Heart right ventricle (tissue), 16 donors: ENCODE measurements at places on chromosomes 6 and 20. TPM values are rescaled to one million over a fixed set of nuclear protein-coding genes. Genes with fewer than 3 reads are reported as not detected.

DNA sequence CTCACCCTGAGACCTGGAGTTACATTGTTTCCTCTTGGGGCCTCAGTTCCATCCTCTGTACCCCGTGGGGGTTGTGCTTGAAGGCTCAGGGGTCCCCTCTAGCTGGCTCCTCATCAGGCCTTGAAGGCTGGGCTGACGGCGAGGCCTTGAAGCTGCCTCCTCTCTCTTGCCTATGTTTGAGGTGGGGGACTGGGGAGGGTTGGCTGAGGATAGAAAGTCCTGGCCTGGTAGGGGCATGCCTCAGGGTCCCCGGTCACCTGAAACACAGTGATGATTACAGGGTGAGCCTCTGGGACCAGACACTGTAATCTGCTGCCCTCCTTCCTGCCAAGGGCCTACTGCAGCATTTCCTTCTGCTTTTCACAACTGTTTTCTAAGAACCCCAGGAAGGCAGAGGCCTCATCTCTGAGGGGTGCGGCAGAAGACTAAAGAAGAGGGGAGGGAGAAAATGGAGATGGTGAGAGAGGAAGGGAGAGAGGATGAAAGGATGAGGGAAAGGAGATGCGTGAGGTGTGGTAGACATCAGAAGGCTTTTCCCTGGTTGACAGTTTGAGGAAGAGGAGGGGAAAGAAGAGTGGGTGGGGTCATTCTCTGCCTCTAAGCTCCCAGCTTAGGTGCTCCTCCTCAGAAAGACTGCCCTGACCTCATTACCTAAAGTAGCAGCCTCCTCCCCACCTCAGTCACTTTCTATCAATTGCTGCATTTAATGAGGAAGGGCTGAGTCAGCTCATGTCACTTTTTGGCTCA, 29.7 kb downstream of the VEGFA start:
- H3K4me3 ChIP-seq = no peak overlapping the region
- no peak for DNase-seq
- peaks cover 63% of the 10 kb centered on the region for H3K4me1 ChIP-seq

DNA sequence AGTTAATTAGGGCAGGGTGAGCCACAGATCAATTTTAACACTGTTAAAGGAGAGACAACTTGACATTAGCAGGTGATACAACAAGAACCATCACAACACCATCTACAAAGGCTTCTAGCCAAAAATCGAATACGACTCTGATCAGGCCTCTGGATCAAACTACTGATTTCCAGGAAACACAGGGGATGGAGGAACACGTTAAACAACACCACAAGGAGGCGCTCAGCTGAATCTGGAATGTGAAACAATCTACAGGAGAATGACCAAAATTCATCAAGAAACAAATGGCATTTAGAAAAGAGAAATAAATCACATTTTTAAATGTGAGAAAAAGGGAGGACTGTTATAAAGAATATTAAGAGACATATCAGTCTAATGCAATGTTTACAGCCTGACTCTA, 13.5 kb upstream of the MAFB start:
- no peak for DNase-seq
- no peaks in the 10 kb centered on the region for H3K4me1 ChIP-seq
- H3K4me3 ChIP-seq = no peak overlapping the region
- no peaks in the 10 kb centered on the region for H3K36me3 ChIP-seq
- peaks cover 35% of the 10 kb centered on the region for H3K27me3 ChIP-seq
- H3K27ac ChIP-seq = no peak overlapping the region

- H3K4me1 ChIP-seq = no peaks in the 10 kb centered on the region
- H3K4me3 ChIP-seq = no peak overlapping the region
- no peaks in the 10 kb centered on the region for H3K27me3 ChIP-seq
- H3K27ac ChIP-seq = no peak overlapping the region
- DNase-seq = peak; percentile 3
- H3K36me3 ChIP-seq = no peaks in the 10 kb centered on the region
Observed at GRCh38 chr6:43939281-43940070, 169.5 kb downstream of the VEGFA start.

GRCh38 chr20:53130795-53131194, 158.6 kb downstream of the TSHZ2 start:
- H3K36me3 ChIP-seq = no peaks in the 10 kb centered on the region
- H3K27ac ChIP-seq = no peak overlapping the region
- DNase-seq = no peak
- H3K4me1 ChIP-seq = no peaks in the 10 kb centered on the region
- no peak overlapping the region for H3K4me3 ChIP-seq

- no peak overlapping the region for H3K4me3 ChIP-seq
- H3K4me1 ChIP-seq = no peaks in the 10 kb centered on the region
- no peaks in the 10 kb centered on the region for H3K27me3 ChIP-seq
- H3K36me3 ChIP-seq = no peaks in the 10 kb centered on the region
- no peak overlapping the region for H3K27ac ChIP-seq
Observed at GRCh38 chr6:137536104-137536773, 42.0 kb upstream of the OLIG3 start.

- H3K36me3 ChIP-seq = no peaks in the 10 kb centered on the region
- H3K4me3 ChIP-seq = no peak overlapping the region
- no peak overlapping the region for H3K27ac ChIP-seq
Observed at GRCh38 chr6:44701038-44701636, 313.6 kb downstream of the CDC5L start.

- no peaks in the 10 kb centered on the region for H3K27me3 ChIP-seq
- no peak for DNase-seq
- no peaks in the 10 kb centered on the region for H3K36me3 ChIP-seq
- H3K4me1 ChIP-seq = no peaks in the 10 kb centered on the region
- peak overlapping the region; percentile 24 for H3K4me3 ChIP-seq
Observed at GRCh38 chr20:61719691-61720347, 345.9 kb downstream of the TAF4 start.

DNA sequence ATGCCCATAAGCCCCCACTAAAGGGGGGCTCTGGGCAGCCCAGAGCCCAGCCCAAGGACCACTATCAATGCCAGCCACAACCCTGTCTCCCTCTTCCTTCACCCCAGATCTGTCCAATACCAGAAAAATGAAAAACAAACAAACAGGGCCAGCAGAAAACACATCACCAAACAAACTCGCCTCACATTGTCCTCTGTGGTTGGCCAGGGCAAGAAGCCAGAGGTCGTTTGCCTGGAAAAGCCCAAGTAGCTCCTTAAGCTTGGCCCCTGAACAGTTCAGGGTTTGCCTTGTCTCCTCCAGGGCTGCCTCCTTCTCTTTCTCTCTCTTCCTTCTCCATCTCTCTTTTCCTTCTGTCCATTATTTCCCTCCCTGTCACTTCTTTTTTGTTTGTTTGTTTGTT, 10.1 kb upstream of the SCUBE3 start:
- no peak for DNase-seq
- peaks cover 20% of the 10 kb centered on the region for H3K27me3 ChIP-seq
- H3K4me3 ChIP-seq = no peak overlapping the region
- H3K4me1 ChIP-seq = no peaks in the 10 kb centered on the region
- H3K36me3 ChIP-seq = no peaks in the 10 kb centered on the region

DNA sequence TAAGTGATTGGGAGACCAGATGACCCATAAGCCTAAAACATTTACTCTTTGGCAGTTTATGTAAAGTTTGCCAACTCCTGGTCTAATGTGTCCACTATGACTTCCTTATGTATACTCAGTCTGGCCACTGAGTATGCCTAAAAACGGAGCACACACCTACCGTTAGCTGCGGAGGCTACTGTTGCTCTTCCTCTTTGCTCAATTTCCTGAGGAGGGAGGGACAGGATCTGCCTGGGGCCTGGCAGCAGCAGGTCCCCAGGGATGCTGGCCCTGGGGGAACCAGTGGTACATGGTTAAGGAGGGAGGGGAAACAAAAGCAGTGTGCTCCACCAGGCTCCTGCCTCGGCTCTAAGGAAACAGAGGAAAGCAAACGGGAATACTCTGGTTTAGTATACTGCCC, 113.5 kb downstream of the CDYL start:
- H3K27ac ChIP-seq = no peak overlapping the region
- peak; percentile 36 for DNase-seq
- H3K4me1 ChIP-seq = no peaks in the 10 kb centered on the region
- H3K4me3 ChIP-seq = no peak overlapping the region

- peaks cover 9% of the 10 kb centered on the region for H3K27me3 ChIP-seq
- no peak overlapping the region for H3K4me3 ChIP-seq
- H3K36me3 ChIP-seq = no peaks in the 10 kb centered on the region
- H3K27ac ChIP-seq = no peak overlapping the region
Observed at GRCh38 chr6:122621638-122622037, 11.4 kb downstream of the PKIB start.

DNA sequence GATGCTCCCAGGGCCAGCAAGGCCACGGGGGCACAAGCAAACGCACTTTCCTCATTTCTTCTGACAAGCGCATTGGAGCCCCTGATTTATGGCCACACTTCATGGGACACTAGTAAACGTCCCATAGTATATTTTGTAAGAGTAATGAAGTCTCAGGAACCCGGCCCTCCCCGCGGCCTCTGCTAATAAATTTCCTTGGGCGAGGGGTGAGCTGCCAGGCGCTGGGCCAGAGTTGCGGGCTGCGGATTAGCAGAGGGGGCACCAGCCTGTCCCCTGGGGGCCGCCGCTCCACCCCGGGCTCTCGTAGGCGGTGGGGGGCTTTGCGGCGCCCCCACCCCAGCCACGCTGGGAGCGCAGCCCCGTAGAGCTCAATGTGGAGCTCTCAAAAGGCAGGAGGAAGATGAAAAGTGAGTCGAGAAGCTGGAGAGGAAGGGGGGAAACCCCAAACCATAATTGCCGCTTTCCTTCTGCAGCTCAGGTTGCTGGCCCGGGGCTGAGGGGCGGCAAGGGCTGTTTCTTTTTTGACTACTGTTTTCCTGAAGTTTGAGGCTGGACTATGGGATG, 173.6 kb downstream of the CDC5L start:
- H3K27ac ChIP-seq = no peak overlapping the region
- DNase-seq = no peak
- H3K36me3 ChIP-seq = no peaks in the 10 kb centered on the region

DNA sequence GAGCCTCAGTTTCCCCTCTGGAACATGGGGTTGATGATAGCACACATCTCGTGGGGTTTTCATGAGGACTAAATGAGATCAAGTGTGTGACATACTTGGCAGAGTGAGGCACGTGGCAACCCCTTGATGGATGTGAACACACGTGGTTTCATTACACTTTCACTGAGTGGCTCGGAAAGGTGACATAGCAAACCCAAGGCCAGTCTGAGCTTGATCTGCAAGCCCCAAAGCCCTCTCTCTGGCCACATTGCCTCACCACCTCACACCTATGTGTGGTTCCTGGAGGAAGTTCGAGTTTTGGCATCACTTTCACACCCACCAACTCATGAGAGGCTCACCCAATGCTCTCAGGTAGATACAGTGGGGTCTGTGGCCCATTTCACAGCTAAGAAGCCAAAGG, 60.0 kb downstream of the CPNE5 start:
- H3K27me3 ChIP-seq = no peaks in the 10 kb centered on the region
- H3K4me1 ChIP-seq = no peaks in the 10 kb centered on the region
- no peak for DNase-seq
- no peak overlapping the region for H3K4me3 ChIP-seq
- no peak overlapping the region for H3K27ac ChIP-seq

GRCh38 chr20:17138237-17138636, 88.6 kb upstream of the PCSK2 start:
- H3K36me3 ChIP-seq = no peaks in the 10 kb centered on the region
- no peak for DNase-seq
- H3K27me3 ChIP-seq = no peaks in the 10 kb centered on the region
- H3K4me1 ChIP-seq = no peaks in the 10 kb centered on the region

DNA sequence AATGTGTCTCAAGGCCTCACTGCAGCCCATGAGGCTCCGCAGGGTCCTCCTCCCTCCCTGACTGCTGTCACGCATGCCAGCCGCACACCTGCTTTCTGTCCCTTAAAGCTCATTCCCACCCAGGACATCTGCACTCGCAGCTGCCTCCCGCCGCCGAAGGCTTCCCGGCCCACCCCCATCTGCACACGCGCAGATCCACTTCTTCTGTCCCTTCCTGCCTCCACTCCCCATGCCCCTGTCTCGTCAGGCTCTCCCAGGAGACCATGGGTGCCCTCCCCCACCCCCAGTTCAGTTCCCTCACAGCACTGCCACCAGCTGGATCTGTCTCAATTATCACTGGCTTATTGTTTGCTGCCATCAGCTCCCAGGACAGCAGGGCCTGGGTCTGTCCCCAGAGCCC, 63.0 kb downstream of the RIPOR3 start:
- peaks cover 12% of the 10 kb centered on the region for H3K4me1 ChIP-seq
- H3K27ac ChIP-seq = no peak overlapping the region
- no peaks in the 10 kb centered on the region for H3K36me3 ChIP-seq
- no peak for DNase-seq
- no peak overlapping the region for H3K4me3 ChIP-seq
- no peaks in the 10 kb centered on the region for H3K27me3 ChIP-seq

- no peak overlapping the region for H3K27ac ChIP-seq
- H3K4me3 ChIP-seq = no peak overlapping the region
- H3K36me3 ChIP-seq = no peaks in the 10 kb centered on the region
- DNase-seq = no peak
- H3K27me3 ChIP-seq = no peaks in the 10 kb centered on the region
- peaks cover 2% of the 10 kb centered on the region for H3K4me1 ChIP-seq
Observed at GRCh38 chr6:3893917-3894316, 44.7 kb downstream of the FAM50B start.

DNA sequence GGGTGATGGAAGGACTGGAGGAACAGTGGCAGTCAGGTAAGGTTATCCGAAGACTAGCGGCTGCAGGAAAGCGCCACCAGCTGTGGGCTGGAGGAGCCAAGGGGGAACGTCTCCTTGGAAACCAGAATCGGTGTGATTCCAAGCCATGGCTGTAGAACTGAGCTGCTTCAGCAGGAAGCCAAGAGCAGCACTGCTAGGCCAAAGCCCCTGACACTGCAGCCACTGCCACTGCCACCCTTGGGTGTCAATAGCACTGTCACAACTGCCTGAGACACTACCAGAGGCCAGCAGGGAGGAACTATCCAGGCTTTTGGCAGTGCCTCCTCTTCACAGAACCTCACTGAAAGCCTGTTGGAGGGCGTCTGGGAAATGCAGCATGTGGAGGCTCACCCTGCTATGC, 289.6 kb upstream of the SUPT3H start:
- H3K4me3 ChIP-seq = no peak overlapping the region
- H3K27ac ChIP-seq = no peak overlapping the region
- peaks cover 60% of the 10 kb centered on the region for H3K27me3 ChIP-seq
- peaks cover 8% of the 10 kb centered on the region for H3K4me1 ChIP-seq
- H3K36me3 ChIP-seq = no peaks in the 10 kb centered on the region
- no peak for DNase-seq

DNA sequence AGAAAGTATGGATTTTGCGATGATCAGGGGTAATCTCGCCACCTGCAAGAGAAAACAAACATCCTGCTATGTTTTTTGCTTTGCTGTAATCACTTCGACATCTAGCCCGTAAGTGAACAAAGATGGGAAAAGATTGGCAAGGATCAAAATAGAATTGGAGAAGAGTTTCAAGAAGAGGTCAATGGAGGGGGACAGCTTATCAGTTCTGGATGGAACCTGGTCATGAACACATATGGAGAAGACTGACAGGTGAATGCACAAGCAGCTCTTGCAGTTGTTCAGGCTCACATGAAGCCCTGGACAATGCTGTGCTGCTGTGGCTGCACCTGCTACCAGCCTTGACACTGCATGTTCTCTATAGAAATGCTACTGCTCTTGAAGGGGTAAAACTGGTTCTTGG, 222.1 kb downstream of the BCAS1 start:
- H3K4me1 ChIP-seq = no peaks in the 10 kb centered on the region
- DNase-seq = no peak
- H3K4me3 ChIP-seq = no peak overlapping the region
- no peaks in the 10 kb centered on the region for H3K36me3 ChIP-seq
- no peak overlapping the region for H3K27ac ChIP-seq

Gene KIF6
- total RNA-seq = 0.64 TPM

Gene PKIB
- total RNA-seq = 0.37 TPM

Gene PSORS1C2
- total RNA-seq = not detected

Gene THBD
- total RNA-seq = 29.2 TPM

Gene CCM2L
- total RNA-seq = 8.9 TPM

Gene CFAP61
- 140 TPM for total RNA-seq

Gene SLC22A16
- total RNA-seq = not detected

Gene EYA2
- 0.60 TPM for total RNA-seq

Gene CST2
- 0.75 TPM for total RNA-seq
